ENCODE measurements at places on chromosomes 2 and 18.
A peak's percentile ranks its signal among the peaks of the same experiment; 100 is the strongest.

DNA sequence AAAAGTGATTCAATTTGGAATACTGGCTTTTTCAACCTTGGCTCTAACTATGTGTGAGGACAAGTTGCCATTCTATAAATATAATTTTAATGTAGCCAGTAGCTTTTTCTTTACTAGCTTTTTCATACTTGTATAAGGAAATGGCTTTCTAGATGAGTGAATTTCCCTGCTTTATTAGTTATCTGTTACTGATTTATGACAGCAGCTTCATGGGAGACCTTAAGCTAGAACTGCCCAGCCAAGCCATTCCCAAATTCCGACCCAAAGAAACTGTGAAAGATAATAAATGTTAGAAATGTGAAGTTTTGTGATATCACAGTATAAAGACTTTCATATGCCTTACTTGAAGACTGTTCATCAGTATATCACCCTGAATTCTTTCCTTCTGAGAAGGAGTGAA, 32.3 kb downstream of the BABAM2 start:
- DNase-seq: no peak

DNA sequence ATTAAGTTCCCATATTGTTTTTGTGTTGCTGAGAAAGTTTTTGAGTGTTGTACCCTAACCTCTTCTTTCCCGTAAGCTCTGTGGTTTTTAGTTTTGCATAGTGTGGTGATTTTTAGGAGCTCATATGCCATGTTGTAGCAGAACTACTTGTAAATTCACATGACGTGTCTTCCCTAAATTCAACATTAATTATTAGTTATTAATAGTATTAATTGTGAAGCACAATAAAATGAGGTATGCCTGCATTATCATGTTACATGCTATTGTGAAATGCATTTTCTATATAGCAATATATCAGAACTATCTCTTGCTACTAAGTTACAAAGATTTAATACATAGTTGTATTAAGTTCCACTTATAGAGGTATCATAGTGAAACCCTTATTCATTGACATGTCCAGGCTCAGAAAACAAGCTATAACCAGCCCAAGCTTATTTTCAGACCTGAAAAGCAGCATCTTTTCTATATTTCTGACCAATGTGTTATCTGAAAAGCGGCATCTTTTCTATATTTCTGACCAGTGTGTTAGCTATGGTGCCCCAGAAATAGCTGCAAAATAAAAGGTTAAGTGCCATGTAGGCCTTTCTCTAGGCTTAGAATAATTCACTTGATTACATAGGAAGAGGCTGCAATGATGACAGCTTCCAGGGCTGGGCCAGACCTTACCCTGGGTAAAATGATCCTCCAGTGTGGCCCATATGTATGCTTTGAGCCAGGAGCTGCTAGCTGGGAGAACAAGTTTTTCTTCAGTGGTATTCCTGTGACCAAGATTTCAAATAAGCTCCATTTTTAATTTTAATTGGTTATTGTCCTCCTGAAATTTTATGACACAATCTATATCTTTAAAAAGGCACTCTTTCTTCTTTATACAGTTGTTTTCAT, 21.6 kb downstream of the EPAS1 start:
- DNase-seq: no peak

GRCh38 chr18:40159141-40160017, 1795.7 kb upstream of the PIK3C3 start:
- peak; percentile 83 for DNase-seq

- no peak for DNase-seq
Observed at GRCh38 chr2:19898592-19899329, 3.0 kb downstream of the TTC32 start.

DNA sequence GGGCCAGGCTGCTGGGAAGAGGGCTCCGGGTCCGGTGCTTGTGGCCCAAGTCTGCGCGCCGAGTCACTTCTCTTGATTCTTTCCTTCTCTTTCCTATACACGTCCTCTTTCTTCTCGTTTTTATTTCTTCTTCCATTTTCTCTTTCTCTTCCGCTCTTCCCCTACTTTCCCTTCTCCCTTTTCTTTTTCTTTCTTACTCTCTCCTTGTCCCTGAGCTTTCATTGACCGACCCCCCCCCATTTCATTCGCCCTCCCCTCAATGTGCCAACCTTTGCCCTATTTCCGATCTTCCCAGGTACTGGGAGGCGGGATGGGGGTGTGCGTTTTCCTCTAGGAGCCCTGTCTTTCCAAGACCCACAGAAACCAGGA, 1.8 kb downstream of the ONECUT2 start:
- no peak for DNase-seq

DNA sequence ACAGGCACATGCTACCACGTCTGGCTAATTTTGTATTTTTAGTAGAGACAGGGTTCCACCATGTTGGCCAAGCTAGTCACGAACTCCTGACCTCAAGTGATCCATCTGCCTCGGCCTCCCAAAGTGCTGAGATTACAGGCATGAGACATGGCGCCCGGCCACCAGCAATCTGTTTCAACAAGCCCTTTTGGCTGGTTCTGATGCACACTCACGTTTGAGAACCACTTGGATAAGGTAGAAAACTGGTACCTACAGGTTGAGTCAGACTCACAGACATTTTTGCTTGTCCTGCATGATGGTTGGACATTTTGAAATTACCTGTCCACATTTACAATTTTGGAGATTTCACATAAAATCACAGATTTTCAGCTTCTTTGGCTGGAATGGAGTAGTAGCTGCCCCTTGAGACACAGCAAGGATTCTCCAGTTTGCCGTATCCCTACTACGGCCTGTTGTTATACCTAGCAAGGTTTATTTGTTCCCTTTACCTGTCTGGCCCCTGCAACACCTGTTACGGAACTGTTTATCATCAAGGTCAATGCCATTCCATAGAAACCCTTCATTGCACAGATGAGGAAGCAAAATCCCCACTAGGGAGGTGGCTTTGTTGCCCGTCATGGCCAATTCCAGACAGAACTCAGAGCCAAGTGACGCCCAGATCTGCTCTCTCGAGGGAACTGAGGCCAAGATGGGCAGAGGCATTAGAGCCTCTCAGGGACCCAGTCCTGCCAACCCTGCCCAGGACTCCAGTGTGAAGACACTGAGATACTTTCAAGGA, 31.4 kb upstream of the IGFBP2 start:
- DNase-seq: no peak

DNA sequence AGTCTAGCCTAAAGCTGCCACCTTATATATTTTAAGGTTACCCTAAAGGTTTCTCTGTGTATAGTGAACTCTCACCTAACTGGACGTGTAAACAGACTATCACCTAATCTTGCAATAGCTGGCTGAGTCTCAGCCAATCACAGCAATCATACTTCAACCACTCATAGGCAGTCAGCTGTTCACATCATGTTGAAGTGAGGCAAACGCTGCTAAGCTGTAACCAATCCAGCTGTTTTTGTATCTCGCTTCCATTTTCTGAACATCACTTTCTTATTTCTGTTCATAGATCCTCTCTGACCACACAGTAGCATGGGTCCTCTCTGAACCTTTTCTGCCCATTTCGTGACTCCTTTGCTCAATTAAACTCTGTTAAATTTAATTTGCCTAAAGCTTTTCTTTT, 468.2 kb upstream of the POU3F3 start:
- no peak for DNase-seq

GRCh38 chr2:229071292-229071976, 199.7 kb downstream of the PID1 start:
- peak; percentile 45 for DNase-seq

DNA sequence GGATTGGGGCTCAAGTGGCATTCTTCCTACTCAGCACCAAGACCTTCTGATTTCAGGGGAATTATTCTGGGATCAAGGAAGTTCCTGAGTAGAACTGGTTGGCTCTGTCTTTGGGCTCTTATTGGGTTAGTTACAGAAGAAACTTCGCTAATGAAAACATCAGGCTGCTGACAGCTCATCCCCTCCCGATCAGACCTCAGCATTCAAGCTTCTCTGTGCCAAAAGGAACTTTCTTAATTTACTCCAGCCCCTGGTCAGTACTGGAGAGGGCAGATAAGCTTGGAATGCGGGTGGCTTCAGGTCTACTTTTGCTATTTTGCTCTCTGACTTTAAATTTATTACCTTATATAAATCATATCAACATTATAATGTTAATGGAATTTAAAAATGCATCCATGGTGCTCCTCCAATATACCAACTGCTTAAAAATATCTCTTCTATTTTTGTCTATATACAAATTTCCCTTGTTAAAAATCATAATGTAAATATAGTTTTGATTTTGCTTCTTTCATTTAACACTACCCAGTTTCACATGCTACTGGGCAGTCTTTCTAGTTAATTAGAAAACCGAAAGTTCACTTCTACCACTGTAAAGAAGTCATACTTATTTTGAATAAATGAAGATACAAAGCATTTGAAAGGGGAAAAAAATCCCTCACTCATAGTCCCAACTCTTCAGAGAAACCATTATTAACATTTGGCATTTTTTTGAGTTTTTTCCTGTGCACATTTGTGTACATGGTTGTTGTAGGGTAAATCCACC, 34.4 kb downstream of the PCARE start:
- peak; percentile 39 for DNase-seq

DNA sequence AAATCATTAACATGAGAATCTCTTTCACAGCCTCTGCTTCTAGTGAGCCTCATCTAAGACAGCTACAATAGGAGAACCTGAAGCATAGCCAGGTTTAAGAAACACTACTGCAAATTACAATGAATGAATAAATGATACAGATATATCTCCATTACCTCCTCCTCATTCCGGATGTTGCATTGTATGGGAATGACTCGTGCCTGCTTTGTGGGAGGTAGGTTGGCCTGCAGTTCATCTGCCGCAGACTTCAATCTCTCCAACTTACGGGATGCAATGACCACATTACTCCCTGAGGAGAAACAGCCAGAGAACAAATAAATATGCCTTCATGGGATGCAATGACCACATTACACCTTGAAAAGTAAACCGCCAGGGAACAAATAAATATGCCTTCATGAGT, 15.4 kb downstream of the PECR start:
- peak; percentile 89 for DNase-seq

GRCh38 chr2:44207102-44207501, 38.4 kb downstream of the PPM1B start:
- DNase-seq: no peak

- no peak for DNase-seq
Observed at GRCh38 chr2:94725543-94725942, 145.7 kb upstream of the TEKT4 start.

GRCh38 chr2:105734762-105735538, 9.8 kb upstream of the NCK2 start:
- DNase-seq: peak; percentile 39
